ENCODE measurements at places on chromosomes 1 and 21.

DNA sequence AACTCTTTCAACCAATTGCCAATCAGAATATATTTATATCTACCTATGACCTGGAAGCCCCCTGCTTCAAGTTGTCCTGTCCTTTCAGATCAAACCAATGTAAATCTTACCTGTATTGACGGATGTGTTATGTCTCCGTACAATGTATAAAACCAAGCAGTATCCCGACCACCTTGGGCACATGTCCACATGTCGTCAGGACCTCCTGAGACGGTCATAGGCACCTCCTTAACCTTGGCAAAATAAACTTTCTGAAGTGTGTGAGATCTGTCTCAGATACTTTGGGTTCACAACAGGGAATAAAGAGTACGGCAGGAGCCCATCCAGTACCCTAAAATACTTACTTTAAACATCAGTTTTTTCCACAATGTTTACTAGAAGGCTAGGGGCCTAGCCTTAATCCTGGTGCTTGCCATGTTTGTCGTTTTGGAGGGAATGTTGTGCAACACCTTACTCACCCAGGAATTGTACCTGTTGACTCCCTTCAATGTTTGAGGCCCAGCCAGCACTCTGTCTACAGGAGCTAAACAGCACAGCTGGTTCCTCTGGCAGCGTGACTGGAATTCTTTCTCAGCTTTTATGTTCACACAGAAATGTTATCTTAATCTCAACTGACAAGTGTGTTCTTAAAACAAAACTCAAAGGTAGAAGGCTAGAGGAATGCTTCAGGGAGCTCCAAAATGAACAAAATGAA, 90.8 kb upstream of the USP25 start:
- no peak for DNase-seq

- no peak for DNase-seq
Measured at GRCh38 chr1:61816191-61816590, 73.9 kb downstream of the PATJ start.

DNA sequence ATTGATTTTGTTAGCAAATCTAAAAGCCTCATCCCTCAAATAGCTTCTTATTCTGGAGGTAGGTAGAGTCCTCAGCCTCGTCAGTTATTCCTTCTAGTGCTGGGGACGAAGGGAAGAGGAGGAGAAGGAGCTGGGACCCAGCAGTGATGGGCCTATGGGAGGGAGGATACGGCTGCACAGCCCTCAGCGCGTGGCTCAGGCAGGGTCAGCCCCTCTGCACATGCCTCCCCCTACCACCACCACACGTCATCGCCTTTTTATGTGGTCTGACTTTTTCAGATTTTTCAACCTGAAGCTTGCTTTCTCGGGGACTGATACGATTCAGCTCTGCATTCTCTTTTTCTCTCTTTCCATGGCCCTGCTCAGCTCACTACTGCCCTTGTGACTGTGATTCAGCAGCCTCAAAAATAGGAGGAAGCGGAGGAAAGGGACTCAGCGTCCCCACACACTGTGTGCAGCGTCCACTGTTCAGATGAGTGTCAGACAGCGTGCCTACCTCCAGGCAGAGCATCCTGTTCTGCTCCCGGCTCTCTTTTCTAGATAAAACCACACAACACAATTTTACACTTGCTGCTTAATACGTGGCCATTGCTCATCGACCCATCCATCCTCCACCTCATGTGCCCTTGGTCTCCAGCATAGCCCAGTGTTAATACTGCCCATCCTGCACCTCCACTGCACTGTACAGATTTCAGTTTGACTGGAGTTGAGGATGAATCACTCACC, 827 bp downstream of the OR2B11 start:
- no peak for DNase-seq

- peak; percentile 49 for DNase-seq
Measured at GRCh38 chr1:182301467-182302198, 90.0 kb downstream of the GLUL start.

GRCh38 chr1:206658264-206658980, 23.1 kb downstream of the DYRK3 start:
- peak; percentile 61 for DNase-seq

DNA sequence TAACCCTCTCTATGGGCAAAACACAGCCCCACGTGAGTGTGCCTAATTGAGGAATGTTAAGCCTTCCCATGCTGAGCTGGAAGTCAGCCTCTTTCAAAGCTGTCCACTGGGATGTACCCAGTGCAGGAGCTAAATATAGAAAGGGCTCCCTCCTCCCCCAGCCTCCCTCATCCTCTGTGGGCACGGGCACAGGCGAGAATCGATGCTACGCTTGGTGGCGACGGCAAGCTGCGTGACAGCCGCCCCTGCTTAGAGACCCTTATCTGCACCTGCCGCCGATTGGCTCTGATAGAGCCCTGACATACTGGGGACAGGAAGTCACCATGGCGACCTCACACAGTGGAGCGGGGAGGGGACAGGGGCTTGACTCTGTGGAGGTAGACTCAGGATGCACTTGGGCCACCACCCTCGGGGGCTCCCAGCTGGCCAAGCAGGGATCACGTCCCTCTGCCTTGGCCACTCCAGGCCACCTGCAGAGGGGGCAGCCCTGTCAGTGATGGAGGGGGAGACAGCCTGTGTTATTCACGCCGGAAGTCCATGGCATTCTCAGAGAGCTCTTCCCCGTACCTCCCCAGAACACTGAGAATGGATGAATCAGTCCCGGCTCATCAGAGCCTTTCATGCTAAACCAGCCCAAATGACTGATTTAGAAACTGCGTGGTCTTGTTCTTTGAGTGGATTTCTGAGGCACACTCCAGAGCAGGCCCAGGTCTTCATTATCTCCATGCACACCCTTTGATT, 84.8 kb downstream of the KCND3 start:
- DNase-seq: peak; percentile 17

- no peak for DNase-seq
Measured at GRCh38 chr1:62311473-62311943, 7.7 kb downstream of the KANK4 start.

DNA sequence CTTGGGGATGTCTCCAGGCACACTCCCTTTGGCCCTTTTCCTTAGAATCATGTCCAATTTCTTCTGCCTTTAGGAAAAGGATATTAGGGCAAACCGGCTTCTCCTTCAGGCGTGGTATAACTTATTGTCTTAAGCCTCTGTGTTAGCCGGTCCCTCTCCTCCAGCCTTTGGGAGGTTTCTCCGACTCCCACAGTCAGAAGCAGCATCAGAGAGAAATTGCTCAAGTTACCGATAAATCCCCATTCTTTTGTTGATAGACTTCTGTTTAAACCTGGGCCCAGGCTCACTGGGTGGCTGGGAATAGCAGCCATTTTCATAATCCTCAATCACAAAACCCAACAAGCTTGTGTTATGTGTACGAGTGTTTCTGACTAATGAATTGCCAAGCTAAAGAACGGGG, 85.4 kb upstream of the KAZN start:
- no peak for DNase-seq

- no peak for DNase-seq
Measured at GRCh38 chr1:6033986-6034749, 11.5 kb upstream of the KCNAB2 start.

DNA sequence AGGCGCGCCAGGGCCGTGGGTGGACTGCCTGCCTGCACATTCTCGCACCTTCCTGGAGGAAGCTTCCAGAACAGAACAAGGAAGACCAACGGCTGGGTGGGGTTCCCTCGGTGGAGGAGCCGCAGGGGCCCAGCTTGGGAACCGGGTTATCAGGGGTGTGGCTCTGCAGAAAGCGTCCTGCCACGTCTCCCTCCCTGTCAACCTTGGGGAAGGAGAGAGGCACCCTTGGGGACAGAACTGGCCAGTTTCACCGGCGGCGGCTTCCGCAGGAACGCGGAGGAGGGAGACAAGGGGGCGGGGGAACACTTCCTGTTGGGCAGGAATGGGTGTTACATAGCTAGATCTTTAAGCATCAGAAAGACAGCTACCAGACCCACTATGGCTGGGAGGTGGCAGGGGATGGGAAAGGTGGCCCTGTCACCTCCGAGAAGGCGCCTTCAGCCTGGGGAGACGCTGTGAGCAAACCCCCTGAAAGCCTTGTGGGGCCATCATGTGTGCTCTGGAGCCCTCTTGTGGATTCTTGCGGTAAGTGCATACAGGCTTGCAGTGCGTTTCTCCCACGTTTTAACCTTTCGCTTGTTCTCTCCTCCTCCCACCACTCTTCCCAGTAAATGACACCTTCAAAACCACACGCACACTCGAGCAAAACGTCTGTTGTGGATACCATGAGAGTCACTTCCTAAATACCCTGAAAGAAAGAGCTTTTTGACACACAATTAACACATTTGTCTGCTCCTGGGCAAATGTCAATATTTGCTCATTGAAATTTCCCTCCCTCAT, 3.8 kb upstream of the PLEKHA6 start:
- DNase-seq: peak; percentile 70

GRCh38 chr1:212721388-212722247, 22.0 kb upstream of the BATF3 start:
- no peak for DNase-seq

DNA sequence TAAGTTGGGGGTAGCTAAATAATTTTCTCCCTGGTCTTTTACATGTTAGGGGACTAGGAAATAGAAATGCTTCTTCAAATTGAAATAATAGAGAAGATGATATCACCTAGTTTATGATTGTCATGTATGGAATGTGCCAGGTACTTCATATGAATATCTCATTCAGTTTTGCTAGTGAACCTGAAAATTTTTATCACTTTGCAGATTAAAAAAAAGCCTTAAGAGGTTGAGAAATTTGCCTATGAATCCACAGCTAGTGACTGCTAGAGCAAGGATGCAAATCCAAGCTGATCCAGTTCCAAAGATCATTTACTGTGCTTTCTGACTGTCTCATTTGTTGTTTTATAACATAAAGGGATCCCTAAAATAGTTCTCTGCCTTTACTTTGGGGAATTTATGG, 24.7 kb downstream of the RNF2 start:
- no peak for DNase-seq

- no peak for DNase-seq
Measured at GRCh38 chr21:46005481-46005881, 23.9 kb downstream of the COL6A1 start.

- peak; percentile 27 for DNase-seq
Measured at GRCh38 chr1:35929730-35930592, 944 bp upstream of the AGO3 start.

GRCh38 chr1:16286122-16286521, 49.1 kb upstream of the CPLANE2 start:
- DNase-seq: no peak

- no peak for DNase-seq
Measured at GRCh38 chr1:116003823-116004222, 27.5 kb downstream of the SLC22A15 start.

GRCh38 chr1:95409276-95409675, 175.3 kb downstream of the RWDD3 start:
- no peak for DNase-seq

DNA sequence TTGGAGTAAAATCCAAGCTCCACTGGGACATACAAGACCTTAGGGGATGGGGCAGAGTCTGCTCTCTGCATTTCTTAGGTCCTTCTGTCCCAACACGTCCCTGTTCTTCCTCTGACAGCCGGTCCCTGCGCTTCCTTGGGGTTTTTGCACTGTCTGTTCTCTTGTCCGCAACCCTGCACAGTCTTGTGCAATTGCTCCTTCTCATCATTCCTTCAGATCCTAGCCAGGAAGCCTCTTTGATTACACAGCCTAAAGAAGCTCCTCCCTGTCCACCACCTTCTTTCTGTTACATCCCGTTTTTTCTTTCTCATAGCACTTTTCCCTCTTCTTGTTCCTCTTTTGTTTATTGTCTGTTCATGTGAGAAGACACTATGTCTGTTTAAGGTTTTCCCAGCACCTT, 19.9 kb downstream of the ACOT11 start:
- DNase-seq: no peak

GRCh38 chr1:86646256-86646655, 58.1 kb upstream of the SH3GLB1 start:
- no peak for DNase-seq

GRCh38 chr21:41801321-41802197, 34.7 kb upstream of the RIPK4 start:
- DNase-seq: no peak

DNA sequence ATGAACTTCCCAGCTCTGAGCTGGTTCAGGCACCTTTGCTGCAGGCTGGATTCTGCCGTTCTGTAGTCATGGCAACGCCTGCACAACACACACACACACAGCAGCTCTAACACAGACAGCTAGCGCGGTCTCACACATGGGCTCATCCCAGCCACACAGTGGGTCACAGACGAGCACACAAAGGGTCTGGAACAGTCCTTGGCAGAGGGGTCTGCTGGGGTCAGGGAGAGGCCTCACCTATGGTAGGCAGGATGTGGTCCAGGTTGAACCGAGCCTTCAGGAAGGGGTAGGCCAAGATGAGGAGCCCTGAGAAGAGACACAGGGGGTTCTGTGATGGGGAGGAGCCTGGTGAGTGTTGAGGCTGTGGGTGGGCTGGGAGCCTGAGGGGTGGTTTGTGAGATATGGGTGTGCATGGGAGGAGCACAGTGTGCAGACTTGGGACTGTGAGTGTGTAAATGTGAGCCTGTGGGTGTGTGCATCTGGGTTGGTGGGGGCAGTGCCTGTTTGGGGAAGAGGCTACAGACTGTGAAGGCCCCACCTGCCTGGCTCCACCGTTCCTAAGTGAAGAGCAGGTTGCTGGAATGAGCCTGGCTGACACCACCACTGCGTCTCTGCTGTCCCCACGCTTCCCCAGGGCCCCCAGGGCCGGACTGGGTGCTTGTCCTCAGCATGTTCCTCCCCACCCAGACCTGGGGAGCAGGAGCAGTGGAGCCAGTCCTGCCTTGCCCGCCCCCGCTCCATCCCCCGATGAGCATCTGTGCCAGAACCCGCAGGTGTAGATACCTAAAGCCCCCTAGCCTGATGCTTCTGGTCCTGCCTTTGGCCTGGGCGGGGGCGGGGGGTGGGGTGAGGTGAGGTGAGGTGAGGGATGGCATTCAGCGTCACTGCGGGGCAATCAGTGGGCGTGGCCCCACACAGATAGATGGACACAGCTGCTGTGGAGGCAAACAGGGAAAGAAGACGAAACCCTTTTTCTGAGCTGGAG, 1.5 kb downstream of the KNCN start:
- no peak for DNase-seq

DNA sequence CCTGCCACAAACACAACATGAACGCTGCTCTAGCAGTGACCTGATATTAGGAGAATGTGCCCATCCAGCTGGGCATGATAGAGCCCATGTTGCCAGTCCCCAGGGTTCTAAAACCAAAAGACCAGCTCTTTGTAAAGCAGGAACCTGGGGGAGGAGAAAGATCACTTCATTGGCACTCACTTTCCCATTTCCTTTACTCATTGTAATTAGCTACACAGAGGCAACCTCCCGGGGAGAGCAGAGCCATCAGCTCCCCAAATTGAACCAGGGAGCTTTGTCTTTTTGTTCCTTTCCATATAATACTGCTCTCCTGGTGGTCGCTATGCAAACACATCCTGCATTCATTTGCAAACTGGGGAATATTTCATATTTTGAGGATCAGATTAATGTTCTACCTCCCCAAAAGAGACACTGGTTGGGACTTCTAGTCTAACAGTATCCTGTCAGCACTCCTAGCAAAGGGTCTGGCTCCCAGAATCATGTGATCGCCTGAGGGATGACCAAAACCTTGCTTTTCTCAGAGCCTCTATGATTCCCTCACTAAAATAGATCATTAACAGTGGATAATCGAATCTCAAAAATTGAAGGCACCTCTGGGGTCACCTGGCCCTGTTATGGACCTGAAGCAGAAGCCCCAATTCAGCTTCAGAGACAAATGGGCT, 76.7 kb upstream of the CD1D start:
- no peak for DNase-seq

- no peak for DNase-seq
Measured at GRCh38 chr1:37845049-37845646, 14.2 kb downstream of the MTF1 start.

- no peak for DNase-seq
Measured at GRCh38 chr1:29255134-29255666, 18.9 kb downstream of the PTPRU start.
